Stimulated activated CD4-positive, alpha-beta T cell treated with anti-CD3 and anti-CD28 coated beads, TNF-alpha, amount 100 ng/mL, for 24 hours (primary cell): ENCODE measurements at places on chromosomes 2 and 18.
A peak's percentile ranks its signal among the peaks of the same experiment; 100 is the strongest.

- DNase-seq: no peak
Observed at GRCh38 chr2:11254100-11254536, 90.3 kb downstream of the ROCK2 start.

DNA sequence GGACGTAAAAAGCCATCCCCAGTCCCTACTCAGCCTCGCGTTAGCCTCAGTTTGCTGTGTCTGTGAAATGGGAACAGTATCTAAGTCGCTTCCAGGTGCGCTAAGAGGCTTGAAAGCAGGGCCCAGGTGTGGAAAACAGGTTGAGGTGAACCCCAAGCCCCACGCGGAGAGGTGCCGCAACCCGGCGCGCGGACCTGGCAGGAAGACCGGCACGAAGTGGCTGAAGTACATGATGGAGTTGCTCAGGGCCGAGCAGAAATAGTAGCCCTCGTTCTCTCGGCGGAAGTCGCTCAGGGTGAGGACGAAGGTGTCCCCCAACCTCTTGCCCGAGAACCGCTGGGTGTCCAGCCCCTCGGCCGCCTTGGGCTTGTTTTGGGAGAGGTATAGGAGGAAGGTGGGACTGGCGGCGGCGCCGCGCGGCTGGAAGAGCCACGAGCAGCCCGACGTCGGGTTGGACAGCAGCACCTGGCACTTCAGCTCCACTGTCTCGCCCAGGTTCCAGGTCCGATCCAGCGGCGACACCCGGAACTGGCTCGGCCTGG, 508 bp downstream of the CD8A start:
- no peak for DNase-seq

- no peak for DNase-seq
Observed at GRCh38 chr18:49368876-49369440, 91.5 kb downstream of the DYM start.

GRCh38 chr2:43531251-43531650, 64.6 kb downstream of the THADA start:
- no peak for DNase-seq

- no peak for DNase-seq
Observed at GRCh38 chr2:27214941-27215340, 2.2 kb upstream of the CAD start.

- no peak for DNase-seq
Observed at GRCh38 chr2:171173087-171173486, 12.4 kb upstream of the TLK1 start.

- no peak for DNase-seq
Observed at GRCh38 chr18:71986351-71987050, 557.6 kb downstream of the CBLN2 start.

GRCh38 chr2:177338177-177338721, 54.3 kb upstream of the AGPS start:
- no peak for DNase-seq

DNA sequence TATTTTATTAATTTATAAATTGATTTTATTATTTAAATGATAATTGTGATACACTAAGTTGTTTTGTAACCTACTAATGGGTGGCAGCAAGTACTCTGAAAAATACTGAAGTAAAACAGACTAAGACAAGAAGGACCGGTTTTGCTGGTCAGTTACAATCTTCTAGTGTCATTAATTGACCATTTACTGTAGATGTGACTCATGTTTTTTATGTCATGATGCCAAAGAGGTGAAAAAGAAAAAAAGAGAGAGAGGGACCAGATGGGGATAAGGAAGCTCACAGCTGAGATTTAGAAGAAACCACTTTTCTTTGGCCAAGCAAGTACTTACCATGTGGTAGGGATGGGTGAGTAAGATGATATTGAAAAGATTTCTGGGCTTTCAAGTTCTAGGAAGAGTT, 955.8 kb upstream of the LRRTM1 start:
- no peak for DNase-seq

DNA sequence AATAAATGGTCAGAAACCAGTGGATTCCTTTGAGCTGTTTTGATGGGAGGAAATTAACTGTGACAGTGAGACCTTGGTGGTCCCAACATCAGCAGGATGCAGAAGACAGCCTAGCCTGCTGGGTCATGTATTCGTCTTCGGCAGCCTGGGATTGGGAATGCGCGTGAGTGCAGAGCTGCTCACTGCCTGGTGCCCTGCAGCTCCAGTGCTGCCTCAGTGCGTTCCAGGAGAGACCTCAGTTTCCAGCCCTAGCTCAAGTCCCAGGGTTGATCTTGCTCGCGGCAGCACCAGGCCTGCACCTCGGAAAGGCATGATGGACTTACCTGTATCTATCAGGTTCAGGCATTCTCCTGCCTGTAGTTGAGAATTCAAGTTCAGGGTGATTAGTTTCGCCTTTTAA, 203.9 kb downstream of the SH3RF3 start:
- no peak for DNase-seq

- no peak for DNase-seq
Observed at GRCh38 chr2:82852787-82853186, 1606.3 kb downstream of the SUCLG1 start.

GRCh38 chr2:204135752-204136151, 199.2 kb downstream of the ICOS start:
- DNase-seq: no peak

GRCh38 chr2:106827158-106827557, 58.8 kb downstream of the ST6GAL2 start:
- DNase-seq: no peak

- no peak for DNase-seq
Observed at GRCh38 chr2:23814963-23815362, 112.0 kb downstream of the ATAD2B start.

- DNase-seq: no peak
Observed at GRCh38 chr2:29242621-29243375, 127.6 kb downstream of the CLIP4 start.

- no peak for DNase-seq
Observed at GRCh38 chr2:8153258-8153718, 528.6 kb upstream of the ID2 start.

DNA sequence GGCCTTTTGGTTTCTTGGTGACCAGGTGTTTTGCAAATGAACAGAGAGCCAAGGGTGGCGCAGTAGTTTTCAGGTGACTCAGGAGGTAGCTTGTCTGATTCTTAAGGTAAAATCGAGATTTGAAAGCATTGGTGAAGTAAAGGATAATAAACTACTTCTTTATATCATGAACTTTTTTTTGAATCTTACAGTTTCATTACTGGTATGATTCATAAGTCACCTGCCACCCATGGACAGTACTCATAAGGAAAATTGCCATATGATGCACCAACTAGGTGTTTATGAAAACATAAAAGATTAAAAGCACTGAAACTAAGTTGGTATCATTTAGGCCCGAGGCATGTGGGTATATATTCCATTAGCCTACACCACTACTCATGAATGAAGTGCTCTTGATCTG, 84.1 kb upstream of the MGAT5 start:
- DNase-seq: peak; percentile 24

DNA sequence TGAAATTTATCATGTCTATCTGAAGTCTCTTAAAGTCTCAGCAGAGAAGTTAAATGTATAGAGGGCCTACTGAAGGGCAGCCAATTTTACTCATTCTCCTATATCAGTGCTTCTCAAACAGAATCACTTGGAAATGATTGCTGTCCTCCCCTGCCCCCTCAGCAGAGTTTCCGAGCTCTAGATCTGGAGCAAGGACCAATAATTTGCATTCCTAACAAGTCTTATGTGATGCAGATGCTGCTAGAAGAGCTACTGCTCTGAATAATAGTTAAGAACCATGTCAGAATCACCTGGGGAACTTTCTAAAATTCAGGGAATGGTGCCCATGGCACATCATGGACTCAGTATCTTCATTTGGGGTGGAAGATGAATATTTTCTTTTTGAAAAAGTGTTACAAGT, 105.6 kb upstream of the EPHA4 start:
- no peak for DNase-seq

DNA sequence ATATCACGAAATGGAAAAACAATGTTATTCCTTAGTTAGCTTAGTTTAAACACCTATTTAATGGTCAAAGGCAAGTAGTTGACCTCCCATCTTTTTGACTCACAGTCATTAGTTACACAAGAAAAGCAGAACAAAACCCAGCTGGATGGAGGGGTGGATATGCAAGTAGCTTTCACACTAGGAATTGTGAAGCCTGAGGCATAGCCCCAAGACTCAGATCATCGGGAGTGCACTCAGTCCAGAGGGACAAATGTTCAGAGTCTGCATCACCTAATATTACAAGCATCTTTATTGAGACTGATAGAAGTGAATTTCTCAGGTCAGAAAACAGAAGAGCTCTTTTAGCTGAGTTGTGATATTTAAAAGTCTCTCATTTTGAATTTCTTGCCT, 15.5 kb upstream of the CPS1 start:
- DNase-seq: no peak

DNA sequence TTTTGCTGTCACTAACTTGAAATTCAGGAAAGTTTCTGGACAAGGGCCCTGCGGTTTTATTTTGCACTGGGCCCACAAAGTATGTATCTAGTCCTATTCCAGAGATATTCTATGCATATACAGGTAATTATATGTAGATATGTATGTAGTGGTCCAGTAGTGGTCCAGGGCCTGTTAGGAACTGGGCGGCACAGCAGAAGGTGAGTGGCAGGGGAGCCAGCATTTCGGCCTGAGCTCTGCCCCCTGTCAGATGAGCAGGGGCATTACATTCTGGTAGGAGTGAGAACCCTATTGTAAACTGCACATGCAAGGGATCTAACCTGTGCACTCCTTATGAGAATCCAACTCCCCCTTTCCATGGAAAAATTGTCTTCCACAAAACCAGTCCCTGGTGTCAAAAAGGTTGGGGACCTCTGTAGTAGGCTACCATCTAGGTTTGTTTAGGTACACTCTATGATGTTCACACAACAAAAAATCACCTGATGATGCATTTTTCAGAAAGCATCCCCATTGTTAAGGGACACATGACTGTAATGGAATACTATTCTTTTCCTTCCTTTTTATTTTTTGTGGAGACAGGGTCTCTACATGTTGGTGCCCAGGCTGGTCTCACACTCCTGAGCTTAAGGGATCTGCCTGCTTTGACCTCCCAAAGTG, 2.8 kb upstream of the PPP4R3B start:
- no peak for DNase-seq

- DNase-seq: no peak
Observed at GRCh38 chr2:144042751-144043150, 477.2 kb downstream of the ZEB2 start.

DNA sequence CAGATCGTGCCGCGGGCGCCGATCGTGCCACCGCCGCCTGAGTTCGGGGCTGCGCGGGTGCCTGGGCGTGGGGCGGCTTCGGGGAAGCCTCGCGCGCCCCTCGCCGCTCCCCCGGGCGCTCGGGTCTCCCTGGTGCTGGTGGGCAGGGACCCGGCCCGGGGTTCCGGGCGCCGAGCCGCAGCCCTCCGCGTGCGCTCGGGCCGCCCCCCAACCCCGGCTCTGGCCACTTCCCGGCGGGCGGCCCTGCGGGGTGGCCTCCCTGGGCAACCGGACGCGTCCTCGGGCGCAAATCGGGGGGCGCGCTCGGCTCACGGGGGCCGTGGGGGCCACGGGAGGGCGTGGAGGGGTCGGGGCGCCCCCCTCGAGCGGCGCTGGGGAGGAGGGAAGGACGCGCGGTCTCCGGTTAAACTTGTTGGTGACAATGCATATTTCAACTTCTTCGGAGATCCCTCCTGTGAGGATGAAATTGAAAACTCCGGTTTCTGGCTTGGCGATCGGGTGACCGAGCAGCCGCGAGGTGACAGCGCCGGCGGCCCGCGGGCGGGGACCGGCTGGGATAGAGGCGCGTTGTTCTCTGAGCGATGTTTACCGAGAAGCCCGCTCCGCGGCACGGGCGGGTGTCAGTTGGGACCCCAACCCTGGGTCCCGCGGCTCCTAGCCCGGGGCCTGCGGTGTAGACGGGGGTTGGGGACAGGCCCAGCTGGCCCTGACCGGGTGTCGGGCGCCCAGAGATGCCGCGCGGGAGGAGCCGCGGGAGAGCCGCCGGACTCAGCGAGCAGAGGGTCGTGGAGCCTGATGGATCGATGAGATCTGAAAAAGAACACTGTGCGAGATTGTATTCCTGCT, 676 bp downstream of the SH3BP4 start:
- no peak for DNase-seq

DNA sequence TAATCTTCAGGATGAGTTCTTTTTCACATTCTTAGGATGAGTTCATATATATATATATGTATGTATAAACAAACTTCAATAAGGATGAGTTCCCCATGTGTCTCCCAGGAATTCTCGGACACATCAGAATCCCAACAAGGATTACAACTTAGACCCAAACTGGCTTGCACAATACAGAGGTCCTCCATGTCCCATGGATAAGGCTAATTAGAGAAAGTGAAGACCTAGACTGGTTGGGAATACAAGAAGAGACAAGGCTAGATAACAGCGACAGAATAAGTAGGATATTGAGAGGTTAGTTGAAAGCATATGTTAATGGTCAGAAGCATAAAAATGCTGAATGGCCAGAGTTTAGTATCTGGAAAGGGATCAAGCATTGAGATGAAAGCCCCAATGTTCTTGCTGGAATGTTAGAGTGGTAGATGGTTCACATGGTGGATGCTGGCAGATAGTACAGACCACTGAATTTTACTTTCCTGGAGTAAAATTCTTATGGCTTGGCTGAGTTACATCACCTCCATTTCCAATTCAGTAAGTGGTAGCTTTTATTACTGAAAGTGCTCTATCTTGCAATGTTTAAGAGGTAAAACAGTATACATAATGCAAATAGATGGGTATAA, 154.9 kb upstream of the EPHA4 start:
- no peak for DNase-seq

DNA sequence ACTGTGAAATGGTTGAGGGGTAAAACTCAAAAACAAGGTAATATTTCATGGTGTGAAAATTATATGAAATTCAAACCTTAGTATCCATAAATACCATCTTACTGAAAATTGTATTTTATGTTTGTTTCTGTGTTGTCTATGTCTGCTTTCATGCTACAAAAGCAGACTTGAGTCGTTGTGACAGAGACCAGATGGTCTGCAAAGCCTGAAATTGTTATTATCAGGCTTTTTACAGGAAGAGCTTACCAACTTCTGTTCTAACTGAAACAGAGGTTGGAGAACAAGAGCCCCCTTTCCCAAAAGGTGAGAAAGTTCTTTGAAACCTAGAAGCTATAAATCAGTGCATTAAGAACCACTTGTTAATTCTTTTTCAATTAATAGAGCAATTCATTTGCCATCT, 110.0 kb downstream of the COL4A4 start:
- no peak for DNase-seq

- no peak for DNase-seq
Observed at GRCh38 chr2:120809609-120810440, 74.2 kb downstream of the GLI2 start.

DNA sequence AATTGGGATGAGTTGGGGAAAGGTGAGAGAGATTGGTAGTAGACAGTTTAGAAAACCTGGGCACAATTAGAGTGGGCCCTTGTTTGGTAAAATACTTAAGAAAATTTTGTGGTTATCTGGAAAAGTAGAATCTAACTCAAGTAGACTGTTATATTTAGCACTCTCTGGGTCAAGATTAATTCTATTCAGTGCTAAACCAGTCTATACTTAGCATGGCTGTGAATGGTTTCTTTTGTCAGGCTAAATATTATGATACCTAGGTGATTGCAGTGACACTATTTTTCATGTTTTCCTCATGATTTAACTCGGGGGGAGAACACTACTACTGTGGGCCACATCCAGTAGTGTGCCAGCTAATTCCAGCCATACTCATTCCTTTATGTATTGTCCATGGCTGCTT, 58.9 kb downstream of the KIAA1328 start:
- DNase-seq: no peak
